ENCODE measurements at places on chromosomes 1 and 21.

- no peak for DNase-seq
Measured at GRCh38 chr1:51644533-51645197, 27.8 kb downstream of the OSBPL9 start.

DNA sequence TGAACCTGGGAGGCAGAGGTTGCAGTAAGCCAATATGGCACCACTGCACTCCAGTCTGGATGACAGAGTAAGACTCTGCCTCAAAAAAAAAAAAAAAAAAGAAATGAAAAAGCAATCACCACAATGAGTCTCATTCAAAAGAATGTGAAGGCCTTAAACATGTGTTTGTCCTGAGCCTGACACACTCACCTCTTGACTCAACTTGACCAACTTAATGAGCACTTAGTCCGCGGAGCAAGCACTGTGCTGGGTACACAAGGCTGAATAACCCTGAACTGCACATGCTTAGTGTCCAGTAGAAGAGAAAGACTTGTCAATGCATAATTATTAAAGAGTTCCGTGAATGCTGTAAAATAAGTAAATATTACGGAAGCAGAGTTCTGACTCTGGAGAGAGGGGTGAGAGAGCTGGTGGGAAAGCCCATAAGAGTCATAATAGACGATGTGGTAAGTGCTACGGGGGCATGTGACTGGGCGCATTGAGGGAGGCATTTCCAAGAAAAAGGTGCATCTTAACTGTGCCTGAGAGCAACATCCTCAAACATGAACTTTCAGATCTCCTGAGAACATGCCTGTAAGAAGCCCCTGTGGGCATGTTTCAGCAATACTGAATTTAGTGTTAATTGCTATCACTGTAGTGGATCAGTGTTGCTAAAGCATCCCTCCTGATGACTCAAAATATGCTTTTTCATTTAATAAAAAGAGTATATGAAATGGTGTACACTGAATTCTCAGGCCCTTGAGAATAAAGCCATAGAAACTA lies 27.2 kb downstream of the MCOLN2 start:
- no peak for DNase-seq

DNA sequence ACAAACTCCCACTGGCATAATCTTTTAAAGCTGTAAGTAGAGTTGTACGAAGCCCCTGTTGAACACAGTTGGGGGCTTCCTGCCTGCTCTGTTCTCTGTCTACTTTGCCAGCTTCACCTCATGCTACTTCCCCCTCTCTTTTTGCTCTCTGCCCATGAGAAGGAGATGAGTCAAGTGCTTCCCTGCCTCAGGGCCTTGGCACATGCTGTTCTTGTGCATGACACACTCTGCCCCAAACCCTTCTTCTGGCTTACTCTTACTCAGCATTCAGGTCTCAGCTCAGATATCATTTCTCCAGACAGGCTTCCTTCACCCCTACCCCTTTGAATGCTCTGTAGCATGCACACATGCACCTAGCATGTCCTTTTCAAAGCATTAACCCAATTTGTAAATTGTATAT lies 208.8 kb downstream of the FOXD2 start:
- DNase-seq: no peak

DNA sequence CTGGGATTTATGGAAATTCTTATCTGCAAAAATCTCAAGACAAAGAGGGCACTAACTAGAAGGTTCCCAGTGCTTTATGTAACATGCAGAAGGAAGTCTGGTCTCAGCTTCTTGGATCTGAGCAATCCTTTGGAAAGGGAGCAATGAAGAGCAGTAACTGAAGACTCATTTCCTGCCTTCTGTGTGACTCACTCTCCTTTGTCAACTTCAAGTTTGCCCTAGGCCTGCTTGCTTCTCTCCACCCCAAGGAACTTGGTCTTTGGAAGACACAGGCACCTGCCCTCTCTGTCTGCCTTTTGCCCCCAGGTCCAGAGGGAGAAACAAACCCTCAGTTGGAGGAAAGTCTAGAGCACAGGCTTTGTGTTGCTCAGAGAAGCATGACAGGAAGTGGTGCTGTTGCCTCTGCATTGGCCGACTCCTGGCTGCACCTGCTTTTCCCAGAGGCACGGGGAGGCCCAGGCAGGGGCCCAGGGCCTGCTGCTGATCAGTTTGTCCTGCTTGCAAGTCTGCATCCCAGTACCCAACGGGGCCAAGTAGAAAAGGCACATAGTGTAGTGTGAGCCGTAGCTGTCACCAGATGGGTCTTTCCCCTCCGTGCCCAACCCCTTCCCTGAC lies 137.2 kb downstream of the DHRS3 start:
- DNase-seq: peak; percentile 20

DNA sequence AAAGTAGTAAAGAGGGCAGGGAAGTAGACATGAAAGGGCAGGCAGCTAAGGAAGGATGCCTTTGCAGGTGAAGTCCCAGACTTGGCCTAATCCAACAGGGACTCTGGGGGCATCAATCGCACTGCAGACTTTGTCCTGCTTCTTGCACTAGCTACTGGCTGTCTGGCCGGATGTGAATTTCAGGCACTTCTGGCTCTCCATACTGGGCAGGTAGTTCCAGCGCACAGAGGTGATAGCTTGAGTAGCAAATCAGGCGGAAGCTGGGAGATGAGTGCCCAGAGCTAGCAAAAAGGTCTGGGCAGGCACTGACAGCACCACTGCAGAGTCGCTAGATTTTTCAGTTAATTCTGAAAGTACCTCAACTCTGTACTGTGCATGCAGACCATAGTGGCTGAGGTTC lies 997 bp downstream of the RSPH1 start:
- DNase-seq: no peak

DNA sequence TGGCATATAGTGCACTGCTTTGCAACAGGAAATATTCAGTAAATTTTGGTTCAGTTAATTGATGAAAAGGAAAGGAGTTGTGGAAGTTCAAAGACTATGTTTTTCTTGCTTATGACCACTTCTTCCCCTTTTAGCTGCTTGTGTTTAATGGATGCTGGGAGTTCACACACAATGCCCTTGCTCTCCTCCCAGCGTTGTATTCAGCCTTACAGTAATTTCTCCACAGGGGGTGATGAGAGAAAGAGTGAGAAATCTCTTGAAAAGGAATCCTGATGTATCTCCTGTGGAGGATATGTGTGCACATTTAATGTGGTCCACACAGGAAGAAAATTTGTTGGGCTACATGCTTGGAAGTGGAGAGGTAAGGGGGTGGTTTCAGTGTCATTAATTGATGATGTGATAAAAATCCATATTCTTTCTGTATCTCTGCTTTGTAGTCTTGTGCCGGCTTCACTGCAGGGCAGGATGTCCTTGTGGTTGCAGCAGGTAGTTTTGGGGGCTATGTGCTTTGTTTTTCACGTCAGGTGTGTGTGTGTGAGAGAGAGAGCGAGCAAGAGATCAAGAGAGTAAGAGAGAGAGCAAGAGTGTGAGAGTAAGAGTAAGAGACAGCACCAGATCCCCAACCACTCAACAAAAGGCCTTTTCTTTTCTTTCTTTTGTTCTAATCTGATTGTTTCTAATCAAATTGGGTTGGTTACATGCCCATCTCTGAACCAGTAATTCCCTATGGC lies 204.4 kb downstream of the RWDD3 start:
- no peak for DNase-seq

DNA sequence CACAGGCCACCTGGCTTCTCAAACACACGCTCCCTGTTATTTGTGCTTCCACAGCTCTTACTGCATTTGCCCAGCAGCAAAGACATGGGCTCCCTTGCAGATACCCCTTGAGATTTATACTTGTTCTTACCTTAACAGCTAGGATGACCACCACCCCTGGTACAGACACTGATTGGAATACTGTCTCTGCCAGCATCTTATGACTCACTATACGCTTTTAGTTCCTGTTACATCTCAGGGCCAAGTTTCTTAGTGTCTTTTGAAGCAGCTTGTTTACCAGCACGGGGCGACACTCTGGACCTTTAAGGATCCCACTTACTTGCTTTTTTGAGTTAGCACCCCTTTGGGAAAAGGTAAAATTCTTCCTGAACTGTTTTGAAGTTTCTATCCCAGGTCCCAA lies 874.8 kb downstream of the KCNT2 start:
- no peak for DNase-seq

DNA sequence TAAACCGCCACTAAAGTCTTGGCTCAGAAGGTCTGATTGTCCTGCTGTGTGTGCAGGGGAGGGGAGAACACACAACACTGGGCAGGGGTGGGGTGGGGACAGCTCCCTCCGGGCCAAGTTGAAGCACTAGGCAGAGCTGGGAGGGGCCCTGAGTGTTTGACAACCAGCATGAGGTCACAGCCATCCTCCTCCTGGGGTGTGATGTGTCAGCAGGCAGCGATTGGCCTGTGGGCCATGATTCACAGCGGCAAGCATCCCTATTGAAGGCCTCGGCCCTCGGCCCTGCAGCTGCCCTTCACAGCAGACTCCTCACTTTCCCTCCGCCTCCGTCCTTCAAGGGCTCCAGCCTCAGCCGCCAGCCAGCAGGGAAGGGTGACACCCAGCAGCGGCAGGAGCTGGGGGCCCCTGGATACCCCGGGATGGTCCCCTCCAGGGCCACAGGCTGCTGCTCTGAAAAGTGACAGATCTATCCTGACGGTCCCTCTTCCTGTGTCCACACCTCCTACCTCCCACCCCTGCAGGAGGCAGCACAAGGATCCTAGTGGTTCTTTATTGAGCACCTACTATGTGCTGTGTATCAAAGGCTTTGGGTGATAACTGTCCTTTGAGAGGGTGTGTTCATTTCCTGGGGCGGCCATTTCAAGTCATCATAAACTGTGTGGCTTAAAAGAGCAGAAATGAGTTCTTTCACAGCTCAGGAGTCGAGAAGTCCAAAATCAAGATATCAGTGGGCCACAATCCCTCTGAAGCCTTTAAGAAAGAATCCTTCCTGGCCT lies 66.0 kb upstream of the SLC25A33 start:
- DNase-seq: no peak

DNA sequence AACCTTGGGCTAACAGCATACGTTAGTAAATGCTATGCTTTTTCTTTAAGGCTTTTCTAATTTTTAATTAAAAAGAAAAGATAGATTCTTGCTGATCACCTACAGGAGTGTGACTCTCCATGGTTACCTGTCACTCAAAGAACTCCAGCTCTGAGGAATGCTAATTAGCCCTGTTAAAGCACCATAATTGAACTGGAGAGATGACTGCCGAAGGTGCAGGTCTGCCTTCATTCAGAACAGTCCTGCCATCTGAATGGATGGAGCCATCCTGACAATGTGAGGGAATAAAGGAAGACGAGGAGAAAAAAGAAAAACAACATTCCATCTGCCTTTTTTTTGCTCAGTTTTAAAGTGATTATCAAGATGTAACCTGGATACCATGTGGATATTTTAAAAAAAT lies 94.6 kb downstream of the ATP6V1G3 start:
- DNase-seq: no peak

DNA sequence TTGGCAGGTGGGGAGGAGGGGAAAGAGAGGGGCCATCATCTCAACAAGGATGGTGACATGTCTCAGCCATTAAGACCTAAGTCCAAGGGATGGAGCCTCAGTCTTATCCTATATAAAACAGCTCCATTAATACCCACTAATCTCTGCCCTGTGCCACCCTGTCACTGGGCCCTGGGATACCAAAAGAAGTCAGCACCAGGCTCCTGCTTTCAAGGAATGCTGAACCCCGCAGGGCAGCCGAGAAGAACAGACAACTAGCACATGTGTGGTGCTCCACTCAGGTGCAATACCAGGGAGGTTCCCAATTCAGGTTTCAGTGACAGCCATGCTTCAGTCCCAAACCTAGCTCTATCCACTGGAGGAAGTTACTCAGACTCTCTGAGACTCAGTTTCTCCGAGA lies 128.4 kb downstream of the GRIK3 start:
- DNase-seq: no peak
